Cerebellar nuclear complex (tissue), 1 donor: ENCODE measurements at places on chromosomes 6 and 20.

- DNase-seq, result no peak
Measured at GRCh38 chr6:125277838-125278237, 23.9 kb downstream of the HDDC2 start.

GRCh38 chr6:3805448-3806123 is 43.6 kb upstream of the FAM50B start:
- DNase-seq, result no peak

GRCh38 chr6:114240796-114241195 is 102.0 kb downstream of the HS3ST5 start:
- DNase-seq, result no peak

DNA sequence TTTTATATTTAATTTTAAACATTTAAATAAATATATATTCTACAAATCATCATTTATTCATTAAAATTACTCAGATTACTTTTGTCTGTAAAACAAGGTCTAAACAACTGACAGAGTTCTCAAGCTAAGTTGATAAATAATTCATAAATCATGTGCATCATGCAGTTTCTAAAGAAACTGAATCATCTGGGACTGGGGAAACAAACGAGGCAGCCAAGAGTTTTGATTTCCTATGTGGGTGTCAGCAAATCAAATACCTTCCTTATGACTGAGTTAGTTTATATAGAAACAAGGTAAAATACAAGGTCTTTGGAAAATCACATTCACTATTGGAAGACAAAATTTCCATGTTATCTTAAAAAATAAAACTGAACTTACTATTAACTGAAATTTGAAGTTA is 149.9 kb upstream of the BEND6 start:
- DNase-seq, result no peak

DNA sequence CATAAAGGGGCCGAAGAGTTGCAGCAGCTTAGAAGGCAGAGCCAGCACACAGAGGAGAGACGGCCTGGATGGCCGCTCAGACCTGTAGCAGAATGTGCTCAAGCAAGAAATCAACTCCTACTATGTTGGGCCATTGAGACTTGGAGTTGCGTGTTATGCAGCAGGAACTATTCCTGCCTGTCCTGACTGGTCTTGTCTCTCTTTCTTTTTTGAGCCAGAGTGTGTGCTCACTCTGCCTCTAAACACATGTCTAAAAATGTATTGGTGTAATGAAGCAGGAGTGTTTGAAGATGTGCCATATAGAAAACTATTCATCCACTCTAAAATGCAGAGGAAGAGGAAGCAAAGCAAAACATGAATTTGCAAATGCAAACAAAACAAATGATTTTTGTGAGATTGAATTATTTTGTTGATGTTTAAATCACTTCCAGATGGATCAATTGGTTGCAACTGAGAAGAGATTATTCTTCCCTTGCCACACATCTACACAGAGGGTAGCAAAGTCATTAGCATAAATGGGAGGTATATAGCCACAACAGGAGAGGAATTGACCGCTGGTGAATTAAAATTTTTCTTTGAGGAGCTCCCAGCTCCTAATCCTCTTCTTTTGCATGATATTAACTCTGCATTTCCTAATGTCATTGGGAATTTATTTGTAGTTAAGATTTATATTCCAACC is 20.4 kb upstream of the SYNJ2 start:
- no peak for DNase-seq

GRCh38 chr6:36269834-36270705 is at the start of gene PNPLA1:
PNPLA1 (plus strand) TSS chr6:36270060; CDS start chr6:36270460, 400 bp downstream.
- no peak for DNase-seq

DNA sequence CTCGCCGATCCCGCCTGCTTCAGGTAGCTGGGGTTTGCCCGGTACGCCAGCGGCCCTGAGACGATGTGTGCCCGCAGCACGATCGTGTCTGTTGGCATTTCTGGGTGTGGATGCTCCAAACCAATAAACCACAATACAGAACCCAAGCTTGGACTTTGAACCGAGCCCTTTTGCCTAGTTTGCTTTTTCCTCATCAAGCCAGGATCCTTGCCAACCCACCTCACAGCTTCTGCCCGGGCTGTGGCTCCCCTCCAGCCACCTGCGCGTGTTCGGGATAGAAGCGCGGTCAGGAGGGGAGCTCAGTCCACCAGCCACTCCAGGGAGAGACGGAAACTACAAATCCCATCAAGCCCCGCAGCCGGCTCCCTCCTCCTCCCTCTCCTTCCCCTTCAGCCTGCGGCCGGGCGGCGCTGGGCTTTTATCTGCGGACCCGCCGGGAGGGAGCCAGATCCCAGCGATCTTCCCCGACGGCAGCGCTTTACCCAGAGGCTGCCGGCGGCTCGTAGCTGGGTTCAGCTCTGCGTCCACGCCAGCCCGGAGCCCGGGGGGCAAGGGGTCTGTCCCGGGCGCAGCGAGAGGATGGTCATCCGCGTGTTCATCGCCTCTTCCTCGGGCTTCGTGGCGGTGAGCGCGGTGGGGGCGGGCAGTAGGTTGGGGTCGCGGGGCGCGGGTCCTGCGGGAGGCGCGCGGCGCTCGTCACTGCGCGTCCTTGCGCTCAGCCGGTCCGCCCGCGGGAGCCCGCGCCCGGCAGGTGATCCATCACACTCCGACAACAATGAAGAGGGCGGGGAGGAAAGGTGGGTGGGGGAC is at the start of gene SH3BGRL2:
SH3BGRL2 (plus strand) TSS at position 447 of the 810 bp plus-strand sequence; CDS start at position 580, 133 bp downstream.
- DNase-seq, result peak; percentile 48

DNA sequence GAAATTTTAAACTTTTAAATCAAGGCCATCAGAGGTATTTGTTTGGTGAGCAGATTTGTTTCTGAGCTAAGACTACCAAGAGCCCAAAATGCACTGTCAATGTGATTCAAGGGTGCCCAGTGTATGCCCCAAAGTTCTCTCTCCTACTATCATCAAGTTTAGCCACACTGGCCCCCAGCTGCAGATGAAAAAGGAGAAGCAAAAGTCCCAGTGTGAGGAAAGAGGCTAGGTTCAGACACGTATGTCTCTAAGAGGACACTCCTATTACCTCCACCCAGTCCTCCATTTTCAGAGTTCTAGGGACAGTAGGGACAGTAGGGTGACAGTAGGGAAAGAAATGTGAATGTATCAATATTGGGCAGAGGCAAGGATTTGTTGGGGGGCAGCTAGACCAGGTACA is 230.8 kb downstream of the CD83 start:
- no peak for DNase-seq

DNA sequence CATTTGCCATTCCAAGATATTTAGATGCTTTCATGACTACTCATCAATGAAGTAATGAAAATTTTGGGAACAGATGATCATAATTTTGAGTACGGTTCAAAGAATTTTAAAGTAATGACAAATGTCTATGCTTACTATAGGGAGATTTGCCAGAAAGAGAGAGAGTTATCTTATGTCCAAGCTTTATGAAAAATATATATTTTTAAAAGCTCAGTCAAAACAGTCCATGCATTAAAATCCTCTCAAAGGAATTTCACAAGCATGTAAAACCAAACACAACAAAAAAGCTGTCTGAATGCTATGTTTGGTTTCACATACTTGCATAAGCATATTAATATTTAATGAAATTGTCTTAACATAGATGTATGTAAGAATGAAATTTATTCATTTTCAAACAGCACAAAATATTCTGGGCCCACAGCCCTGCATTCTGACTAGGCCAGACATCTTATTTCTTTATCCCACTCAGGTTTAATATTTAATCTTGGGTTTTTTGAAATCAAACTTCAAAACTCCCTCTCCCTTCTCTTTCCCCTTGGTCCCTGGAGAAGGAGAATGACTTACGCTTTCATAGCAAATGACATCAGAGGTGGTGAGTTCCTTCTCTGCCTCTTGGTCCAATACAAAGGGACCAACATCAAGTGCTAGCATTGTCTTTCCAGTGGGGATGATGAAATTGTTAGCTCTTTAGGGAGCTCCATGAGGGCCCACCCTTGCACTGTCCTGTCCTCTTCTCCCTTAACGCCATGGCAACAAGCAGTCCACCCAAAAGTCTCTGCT is 94.2 kb downstream of the ADAT2 start:
- DNase-seq, result no peak

GRCh38 chr6:41596807-41597206 is 41.5 kb upstream of the MDFI start:
- DNase-seq, result no peak

DNA sequence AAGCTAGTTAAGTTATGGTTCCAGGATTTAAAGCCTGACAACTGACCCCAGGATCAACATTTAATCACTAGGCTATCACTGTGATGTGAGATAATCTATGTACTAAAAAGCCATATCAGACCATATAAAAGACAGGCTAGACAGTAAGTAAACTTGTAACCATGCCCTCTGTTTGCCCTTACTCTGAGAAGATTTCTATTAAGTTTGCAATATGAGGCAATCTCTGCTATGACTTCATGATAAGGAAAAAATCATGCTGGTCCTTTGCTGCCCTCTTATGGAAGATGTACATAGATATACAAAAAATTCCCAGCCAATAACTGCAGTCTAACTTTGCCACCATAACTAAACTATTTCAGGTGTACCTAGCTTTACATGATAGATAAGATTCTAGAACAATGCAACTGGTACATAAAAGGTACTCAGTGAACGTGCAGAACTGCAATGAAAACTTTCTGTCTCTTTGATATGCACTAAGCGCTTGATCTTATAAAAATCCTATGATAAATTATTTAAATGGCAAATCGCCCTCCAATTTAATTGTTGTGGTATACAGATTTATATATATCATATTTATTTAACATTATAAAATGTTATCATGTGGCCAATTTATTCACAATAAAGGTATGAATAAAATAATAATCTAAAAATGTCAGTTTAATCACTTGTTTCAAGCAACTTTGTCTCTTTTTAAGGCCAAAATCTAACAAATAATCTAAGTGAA is 70.5 kb downstream of the FAM217A start:
- DNase-seq, result no peak

DNA sequence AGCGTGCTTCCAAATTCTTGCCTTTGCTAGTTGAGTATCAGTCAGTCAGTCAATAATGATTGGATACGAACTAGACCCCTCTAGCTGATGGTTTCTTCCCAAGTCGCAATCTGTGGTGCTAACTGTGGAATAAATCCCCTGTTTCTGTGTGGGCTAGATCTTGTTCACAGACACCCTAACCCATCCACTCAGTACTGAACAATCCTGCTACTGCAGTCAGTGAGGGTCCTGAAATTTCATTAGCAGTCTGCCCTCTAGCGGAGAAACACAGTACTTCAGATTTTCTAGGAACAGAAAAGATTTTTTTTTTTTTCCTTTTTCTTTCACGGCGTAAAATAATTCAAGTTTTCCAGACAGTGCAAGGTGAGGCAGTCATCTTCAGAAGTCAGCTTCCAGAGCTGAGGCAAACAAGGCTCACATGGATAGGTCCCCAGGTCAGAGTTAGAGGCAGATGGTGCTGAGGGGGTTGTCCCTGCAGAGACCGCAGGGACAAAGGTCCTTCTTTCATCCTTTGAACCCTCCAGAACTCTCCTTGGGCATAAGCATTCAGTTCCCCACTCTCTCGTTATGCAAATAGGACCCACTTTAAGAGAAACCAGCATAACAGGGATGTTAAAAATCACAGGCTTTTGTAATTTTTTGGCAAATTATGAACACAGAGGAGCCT is 119.6 kb downstream of the SCML4 start:
- DNase-seq, result no peak

- no peak for DNase-seq
Measured at GRCh38 chr6:39029156-39030011, 19.2 kb upstream of the GLP1R start.

GRCh38 chr20:62622877-62623487 is 19.3 kb upstream of the SLCO4A1 start:
- no peak for DNase-seq

DNA sequence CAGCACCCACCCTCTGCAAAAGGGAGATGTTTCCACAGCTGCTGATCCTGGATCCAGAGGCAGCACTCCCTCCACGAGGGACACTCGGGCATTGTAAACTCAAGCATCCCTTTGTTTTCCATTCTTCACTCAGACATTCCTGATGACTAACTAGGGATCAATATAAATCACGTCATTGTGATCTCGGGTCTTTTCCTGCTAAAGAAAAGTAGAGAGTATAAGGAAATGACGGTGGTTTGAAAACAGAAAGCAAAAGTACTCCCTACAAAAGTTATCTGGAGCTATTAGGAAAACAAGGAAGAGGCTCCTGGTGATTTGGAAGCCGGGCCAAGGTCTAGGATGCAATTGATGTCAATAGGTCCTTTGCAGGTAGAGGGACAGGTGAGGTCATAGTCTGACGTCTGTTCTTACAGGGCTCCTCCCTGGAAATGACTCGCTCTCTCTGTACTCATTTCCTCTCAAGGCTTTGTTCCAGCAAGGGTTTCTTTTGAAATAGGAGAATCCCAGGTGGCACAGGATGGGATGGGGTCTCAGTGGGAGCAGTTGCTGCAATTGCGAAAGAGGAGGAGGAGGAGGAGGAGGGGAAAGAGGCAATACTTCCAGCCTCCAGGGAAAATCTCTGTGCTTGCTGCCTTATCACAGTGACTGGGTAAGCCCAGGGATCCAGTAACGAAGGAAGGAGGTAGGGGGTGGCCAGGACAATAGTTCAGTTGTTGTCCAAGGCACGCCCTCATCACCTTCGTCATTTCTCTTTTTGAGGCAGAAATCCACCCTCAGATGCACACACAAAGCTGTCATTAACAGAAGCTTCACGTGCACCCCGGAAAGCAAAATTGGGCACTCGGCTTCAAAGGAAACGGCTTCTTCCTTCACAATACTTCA is 222.8 kb downstream of the LY86 start:
- DNase-seq, result no peak

- DNase-seq, result no peak
Measured at GRCh38 chr6:7505189-7505699, 36.2 kb upstream of the DSP start.

- DNase-seq, result no peak
Measured at GRCh38 chr6:91565207-91565606, 978.3 kb upstream of the MAP3K7 start.

DNA sequence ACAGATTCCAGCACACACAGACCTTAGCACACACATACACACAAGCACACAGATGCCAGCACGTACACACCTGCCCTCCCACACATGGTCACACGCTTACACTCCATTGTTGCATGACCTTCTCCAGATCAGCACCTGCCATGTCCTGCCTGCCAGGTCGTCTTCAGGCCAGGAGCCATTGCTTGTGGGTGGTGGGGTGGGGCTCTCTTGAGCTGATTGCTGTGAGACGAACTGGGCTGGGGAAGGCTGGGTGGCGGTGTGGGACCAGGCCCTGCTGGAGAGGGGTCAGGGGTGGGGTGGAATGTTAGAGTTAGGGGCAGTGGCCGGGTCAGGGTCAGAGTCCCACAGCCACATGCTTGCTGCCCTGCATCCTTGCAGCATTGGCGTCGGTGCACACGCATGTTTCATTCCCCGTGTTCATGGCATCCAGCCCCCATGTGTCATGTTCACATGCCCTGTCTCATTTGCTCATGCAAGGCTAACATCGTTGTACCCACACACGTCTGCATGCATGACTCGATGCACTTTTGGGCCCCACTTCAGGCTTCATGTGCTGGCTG is 6.5 kb upstream of the NPBWR2 start:
- no peak for DNase-seq

DNA sequence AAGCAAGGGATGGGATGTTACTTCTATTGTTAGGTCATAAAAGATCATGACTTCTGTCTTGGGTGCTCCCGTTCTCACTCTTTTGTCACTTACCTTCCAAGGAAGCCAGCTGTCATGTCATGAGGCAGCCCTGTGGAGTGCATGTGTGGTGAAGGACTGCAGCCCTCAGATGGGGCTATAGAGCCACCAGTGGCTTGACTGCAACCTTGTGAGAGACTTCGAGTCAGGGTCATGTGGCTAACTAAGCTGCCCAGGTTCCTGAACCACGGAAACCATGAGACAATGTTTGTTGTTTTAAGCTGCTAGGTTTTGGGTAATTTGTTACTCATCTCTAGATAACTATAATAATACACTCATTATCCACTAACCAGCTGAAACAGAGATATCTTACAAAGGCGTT is 477.1 kb downstream of the BTBD3 start:
- no peak for DNase-seq
